ENCODE measurements at places on chromosomes 7 and 10. TPM values are rescaled to one million over a fixed set of nuclear protein-coding genes. Genes with fewer than 3 reads are reported as not detected.

GRCh38 chr7:105298439-105298894, 90.3 kb downstream of the SRPK2 start:
- peak; percentile 60 for DNase-seq

DNA sequence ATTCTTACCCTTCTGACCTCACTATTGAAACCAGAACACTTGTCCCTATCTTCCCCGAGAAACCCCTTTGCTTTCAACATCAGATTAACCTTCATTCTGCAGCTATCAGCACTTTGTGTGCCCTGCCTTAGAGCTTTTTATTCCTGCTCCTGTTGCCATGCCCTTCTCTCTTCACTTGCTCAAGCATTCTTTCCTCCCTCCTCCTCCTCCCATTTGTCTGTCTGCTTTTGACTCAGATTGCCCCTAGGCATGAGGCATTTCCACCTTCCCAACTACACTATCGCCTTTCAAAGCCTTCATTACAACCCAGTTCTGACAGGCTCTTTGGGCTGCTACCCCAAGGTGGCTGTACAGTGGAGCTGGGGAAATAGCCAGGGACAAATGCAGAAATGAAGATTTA, 143.3 kb downstream of the SLC25A13 start:
- DNase-seq: no peak

- DNase-seq: no peak
These were observed 158.1 kb upstream of the PHF14 start for GRCh38 chr7:10815546-10815945.

GRCh38 chr7:77995717-77996116, 197.1 kb downstream of the PHTF2 start:
- DNase-seq: peak; percentile 80

GRCh38 chr10:72911758-72912157, 18.2 kb downstream of the OIT3 start:
- no peak for DNase-seq

DNA sequence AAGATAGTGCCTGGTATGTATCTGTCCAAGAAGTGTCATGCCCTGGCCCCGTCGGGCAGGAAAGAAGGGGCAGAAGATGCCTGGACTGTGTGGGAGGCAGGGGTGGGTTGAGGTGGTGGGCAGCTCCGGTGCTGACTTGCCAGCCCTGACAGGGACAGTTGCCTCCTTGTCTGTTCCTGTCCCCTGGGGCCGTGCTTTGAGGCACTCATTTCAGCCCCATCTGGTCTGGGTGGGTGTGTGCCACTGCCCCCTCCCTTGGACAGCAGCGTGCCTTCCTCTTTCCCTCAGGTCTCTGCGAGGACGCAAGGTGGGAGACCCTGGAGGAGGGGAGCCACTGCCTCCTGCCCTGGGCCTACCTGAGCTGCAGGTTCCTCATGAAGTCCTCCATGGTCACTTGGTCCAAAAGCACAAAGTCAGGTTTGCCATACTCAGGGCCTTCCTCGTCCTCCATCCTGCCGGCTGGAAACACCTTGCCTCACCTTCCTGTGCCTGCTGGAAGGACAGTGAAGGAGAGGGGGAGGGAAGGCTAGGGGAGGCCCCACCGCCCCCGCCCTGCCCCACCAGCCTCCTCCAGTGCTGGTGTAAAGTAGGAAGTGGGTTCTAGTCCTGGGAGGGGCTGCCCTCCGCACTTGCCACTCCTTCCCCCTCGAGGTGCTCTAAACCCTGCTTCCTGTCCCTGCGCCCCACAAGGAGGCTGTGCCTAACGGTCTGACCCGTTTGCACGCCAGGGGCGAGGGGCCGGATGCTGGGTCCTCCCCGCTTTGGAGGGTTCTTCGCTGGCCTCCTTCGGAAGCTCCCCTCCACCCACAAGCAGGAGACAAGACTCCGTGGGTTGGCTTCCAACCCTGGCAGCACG, at the start of gene MYO1G:
MYO1G (minus strand) TSS at position 505 of the 856 bp plus-strand sequence; CDS start at position 451, 54 bp downstream.
- DNase-seq: peak; percentile 35

DNA sequence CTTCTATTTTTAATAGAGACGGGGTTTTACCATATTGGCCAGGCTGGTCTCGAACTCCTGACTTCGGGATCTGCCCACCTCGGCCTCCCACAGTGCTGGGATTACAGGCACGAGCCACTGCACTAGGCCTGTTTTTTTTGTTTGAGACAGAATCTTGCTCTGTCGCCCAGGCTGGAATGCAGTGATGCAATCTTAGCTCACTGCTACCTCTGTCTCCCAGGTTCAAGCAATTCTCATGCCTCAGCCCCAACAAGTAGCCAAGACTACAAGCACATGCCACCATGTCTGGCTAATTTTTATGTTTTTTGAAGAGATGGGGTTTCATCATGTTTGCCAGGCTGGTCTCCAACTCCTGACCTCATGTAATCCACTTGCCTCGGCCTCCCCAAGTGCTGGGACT, 73.7 kb downstream of the TYW1B start:
- no peak for DNase-seq

- DNase-seq: no peak
These were observed 105.3 kb downstream of the BMS1 start for GRCh38 chr10:42887734-42888503.

- DNase-seq: no peak
These were observed 12.8 kb upstream of the C10orf53 start for GRCh38 chr10:49666685-49667084.

- DNase-seq: no peak
These were observed 9.9 kb upstream of the SLC25A13 start for GRCh38 chr7:96331775-96332174.

GRCh38 chr10:87817609-87818504, at the start of gene ATAD1:
Gene ATAD1 (minus strand): TSS chr10:87818226. CDS start chr10:87814599, 3,627 bp downstream.
- peak; percentile 90 for DNase-seq

GRCh38 chr10:24153031-24153430, 55.9 kb upstream of the KIAA1217 start:
- DNase-seq: no peak

- DNase-seq: no peak
These were observed 63.5 kb downstream of the CALD1 start for GRCh38 chr7:134842886-134843430.

DNA sequence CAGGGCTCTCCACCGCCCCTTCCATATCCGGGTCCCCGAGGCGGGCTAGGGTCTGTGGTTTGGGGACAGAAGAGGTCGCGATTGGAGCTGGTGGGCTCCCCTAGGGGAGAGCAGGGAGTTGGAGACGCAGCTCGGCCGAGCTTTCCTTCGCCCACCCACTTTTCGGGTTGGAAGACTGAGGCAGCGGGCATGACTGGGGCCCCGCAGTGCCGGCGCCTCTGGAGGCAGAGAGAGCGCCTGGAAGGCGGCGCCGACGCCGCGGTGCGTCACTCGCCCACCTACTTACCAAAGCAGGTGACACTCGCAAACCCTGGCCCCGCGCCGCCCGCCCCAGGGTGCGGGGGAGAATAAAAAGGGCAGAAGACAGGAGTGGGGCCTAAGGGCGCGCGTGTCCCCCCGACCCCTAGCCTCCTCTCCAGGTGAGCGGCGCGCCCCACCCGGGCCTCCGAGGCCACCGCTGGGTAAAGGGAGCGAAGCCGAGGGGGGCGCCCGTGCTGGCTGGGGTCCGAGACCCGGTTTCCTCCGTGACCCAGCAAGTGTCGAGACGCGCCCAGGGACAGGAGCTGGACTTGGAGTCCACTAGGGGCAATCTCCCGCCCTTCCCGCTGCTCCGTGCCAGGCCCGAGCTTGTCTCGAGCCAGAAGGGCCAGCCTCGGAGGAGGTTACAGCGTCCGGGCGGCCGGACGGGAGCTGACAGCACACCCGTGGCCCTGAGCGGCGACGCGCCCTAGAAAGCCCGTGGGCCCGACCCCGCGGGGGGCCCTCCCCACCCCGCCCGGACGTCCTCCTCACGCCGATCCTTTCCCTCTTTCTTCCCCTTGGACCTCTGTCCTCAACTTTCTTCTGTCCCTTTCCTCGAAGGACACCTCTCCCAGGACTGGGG, 34.4 kb upstream of the GRID1 start:
- DNase-seq: peak; percentile 78

Gene TIMM23
- 111 TPM for total RNA-seq

Gene RPA3
- total RNA-seq: 59.9 TPM

Gene CALCR
- 4.0 TPM for total RNA-seq

Gene STEAP2
- 8.8 TPM for total RNA-seq

Gene NKX2-3
- not detected for total RNA-seq

Data from H7 (cell line).